ENCODE measurements at places on chromosomes 11 and 22. TPM values are rescaled to one million over a fixed set of nuclear protein-coding genes. Genes with fewer than 3 reads are reported as not detected.

DNA sequence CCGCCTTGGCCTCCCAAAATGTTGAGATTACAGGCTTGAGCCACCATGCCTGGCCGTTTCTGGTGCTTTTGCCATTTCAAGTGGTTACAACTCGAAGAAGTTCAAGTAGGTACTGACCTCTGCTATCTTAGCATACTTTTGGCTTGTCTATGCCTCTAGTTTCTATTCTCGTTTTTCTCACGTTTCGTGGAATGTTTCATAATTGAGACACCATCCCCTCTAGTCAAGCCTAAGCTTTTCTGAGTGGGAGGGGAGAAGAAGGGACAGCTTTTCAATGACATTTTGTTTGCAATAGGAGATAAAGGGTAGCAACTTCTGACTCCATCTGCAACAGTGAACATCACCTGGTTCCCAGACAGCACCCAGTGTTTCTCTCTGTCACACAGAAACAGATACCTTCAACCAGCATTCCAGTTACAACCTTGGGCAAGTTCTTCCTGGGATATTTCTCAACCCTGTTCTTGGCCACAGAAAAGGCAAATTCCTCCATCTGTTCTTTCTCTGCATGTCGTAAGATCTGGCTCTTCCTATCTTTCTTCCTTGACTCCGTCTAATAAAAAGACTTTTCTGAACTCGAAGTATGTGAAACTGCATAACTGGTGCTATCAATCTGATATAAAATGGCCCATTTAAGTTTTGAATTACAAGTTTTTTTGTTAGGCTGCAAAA lies 25.5 kb downstream of the DDI1 start:
- DNase-seq, result no peak

DNA sequence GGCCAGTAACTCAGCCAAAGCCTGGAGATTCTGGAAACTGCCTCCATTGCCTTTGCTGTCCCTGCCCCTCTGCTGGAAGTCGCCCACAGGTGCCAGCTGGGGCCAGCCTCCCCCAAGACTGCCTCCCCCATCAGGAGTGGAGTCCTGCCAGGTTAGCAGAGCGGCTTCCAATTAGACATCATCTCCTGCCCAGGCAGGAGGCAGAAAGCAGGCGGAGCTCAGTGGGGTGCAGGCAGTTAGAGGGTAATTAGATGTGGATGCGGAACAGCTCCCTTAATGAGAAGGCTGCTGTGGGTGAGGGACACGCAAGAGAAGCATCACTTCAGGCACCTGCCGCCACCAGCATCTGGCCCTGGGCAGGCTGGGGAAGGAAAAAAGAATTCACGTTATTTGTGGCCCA lies 90.9 kb upstream of the TP53I11 start:
- DNase-seq, result no peak

DNA sequence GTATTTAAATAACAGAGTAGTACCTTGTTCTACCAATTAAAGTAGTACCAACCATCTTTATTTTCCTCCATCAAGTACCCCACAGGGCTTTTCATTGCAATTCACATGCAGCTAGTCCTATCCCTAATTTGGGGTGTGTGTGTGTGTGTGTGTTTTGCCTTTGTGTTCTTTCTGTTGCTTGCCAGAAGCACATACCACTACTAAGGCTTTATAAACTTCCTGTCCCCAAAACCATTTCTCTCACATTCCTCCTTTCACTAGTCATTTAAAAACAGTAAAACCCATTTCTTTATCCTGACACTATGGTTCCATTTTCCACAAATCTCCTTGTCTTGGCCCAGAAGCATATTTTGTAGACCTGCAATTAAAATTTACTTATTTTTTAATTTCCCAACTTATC lies 54.6 kb downstream of the SLC36A4 start:
- no peak for DNase-seq

GRIA4 gene
- total RNA-seq, result 1.4 TPM

GP1BB gene
- total RNA-seq, result 0.62 TPM

- no peak for DNase-seq
Measured at GRCh38 chr11:82673631-82674030, 60.0 kb downstream of the FAM181B start.

DNA sequence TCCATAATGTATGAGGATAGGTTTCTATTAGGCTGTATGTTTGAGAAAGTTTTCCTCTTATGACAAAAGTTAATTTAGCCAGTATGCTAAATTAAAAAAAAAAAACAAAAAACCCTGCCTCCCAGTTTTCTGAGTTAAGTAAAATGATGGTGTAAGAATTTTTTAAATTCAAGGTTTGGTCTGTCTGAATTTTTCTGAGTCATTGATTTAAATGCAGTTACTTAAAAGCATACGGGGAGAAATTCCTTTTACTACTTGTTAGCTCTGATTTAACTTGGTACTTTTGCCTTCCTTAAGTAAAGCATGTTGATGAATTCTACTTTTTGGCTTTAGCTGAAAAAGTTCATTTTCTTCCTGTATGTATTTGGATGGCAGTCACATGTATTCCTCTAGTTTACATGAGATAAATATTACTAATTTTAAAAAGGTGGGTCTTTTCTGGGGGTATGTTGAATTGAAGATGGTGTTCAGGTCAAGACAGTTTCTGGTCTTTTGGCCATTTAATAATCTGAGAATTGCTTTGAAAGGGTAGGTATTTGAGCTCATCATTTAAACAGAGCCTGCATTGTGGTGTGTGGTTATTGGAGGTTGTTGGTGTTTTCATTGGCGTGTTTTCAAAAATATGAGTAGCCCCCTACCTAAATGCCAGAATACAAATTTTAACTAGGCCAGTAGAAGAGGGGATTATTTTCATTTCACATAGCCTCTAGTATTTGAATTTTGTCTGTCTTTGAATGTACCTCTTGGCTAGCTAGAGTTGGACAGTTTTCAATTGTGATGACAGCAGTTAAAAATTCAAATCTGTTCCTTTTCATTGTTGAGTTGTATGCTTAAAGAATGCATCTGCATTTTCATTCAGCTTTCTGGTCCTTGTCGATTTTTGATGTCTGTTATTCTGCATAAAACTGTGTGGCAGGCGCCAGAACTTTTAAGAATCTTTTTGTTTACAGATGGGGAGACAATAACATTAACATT lies 64.7 kb downstream of the MTMR3 start:
- no peak for DNase-seq

DNA sequence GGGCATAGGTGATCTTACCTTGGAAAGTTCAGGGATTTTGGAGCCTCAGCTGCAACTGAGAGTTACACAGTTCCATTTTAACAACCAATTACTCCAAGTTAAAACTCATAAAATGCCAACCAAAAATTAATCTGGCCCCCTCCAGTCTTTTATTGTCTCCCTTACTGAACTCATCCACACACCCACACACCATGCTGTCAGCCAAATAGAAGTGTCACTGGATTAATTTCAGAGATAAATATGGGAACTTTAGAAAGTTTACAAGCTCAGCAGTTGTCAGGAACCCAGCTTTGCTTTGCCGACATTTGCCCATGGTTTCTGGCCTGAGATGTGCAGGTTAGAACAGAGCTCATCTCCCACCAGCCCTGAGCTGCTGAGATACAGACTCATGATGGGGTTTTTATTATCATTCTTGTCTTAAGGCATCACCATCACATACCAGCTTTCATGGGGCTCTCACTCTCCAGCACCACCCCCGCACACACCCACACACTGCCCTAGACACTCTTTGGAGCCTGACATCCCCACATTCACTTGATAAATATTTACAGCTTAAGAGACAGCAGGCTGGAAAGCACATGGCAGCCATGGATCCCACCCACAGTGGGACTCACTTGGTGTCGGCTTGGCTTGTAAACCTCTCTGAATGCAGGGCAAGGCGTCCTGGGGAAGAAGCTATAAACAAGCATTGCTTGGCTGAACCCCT lies 23.7 kb upstream of the CTR9 start:
- DNase-seq, result no peak

GRCh38 chr11:132453406-132453805 lies 1078.9 kb downstream of the OPCML start:
- peak; percentile 24 for DNase-seq

DNA sequence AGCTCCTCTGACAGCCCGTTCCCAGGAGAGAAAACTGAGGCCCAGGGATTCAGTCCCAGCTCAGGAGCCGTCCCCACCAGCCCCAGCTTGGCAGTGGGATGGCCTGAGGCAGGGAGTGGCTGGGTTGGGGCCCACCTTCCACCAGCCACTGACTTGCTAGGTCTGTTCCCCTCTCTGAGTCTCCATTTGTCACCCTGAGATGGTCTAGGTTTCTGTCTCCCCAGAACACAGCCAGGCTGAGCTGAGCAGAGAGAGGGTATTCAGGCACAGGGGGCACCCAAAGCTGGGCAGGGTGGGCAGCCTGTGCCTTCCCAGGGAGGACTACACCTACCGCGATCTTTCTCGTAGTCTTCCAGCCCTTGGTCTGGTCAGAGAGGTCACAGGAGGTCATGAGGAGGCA lies 95.7 kb downstream of the PDE2A start:
- DNase-seq, result peak; percentile 21

GRCh38 chr11:118618991-118619375 lies 11.6 kb downstream of the PHLDB1 start:
- peak; percentile 46 for DNase-seq

WNT11 gene
- 0.62 TPM for total RNA-seq

DNA sequence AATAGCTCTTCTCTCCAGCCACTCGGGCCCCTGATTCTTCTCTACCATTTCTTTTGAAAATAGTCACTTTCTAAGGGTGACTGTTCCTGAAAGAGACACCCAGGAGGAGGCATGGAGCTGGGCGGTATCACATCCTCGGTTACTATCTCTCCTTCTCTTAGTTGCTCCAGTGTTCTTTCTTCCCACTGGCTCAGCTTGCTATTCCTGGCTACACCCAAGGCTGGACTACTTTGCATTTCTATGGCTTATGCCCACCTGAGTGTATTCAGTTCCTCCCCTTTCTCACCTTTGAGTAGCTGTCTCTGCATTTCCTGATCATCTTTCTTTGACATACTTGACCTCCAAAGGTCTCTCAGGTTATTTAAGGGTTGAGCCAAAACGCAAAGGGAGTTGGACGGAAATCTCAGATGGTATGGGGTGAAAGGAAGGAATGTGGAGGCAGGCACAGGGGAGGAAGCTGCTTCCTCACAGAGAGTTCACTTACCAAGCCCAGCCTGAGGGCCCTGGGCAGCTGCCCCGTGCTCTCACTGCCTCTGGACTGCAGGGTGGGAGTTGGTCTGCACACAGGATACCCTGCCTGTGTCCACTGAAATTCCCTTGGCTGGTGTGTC lies 155.7 kb downstream of the SNX19 start:
- peak; percentile 82 for DNase-seq

All from endodermal cell (in vitro differentiated cells).